GM04504 (cell line): ENCODE measurements at places on chromosomes 3 and 15.

DNA sequence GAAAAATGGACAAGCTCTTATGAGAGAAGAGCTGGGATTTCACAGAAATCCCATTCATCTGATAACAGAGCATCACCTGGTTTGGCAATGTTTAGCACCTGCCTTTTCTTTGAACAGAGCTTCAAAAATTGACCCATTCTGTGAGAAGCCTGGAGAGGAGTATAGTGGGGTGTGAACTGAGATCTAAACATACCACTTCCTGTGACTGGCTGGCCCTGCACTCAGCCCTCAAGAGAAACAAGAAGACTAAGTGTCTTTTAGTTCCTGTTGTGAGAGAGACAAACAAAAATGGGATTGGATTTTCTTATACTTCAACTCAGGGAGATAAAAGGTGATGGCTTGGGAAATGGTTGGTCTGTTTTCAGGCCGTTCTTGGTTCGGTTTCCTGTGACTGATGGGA, 1060.2 kb downstream of the ROBO1 start:
- no peak for DNase-seq

DNA sequence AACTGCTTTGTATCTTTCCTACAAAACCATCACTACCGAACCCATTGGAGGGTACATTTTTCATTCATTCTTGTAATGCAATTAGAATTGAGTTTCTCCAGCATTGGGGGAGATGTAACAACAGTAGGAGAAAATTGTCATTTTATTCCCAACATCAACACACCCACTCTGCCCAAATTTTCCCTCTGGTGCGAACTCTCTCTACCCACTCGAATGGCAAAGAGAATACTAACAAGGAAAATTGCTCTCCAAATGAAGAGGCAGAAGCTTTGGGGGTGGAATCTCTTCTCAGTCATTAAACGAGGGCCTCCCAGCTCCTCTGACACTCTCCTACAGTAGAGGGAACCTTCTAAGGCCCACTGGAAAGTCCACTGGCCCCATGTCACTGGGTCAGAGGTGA, 135.7 kb downstream of the MEGF11 start:
- DNase-seq, result no peak

DNA sequence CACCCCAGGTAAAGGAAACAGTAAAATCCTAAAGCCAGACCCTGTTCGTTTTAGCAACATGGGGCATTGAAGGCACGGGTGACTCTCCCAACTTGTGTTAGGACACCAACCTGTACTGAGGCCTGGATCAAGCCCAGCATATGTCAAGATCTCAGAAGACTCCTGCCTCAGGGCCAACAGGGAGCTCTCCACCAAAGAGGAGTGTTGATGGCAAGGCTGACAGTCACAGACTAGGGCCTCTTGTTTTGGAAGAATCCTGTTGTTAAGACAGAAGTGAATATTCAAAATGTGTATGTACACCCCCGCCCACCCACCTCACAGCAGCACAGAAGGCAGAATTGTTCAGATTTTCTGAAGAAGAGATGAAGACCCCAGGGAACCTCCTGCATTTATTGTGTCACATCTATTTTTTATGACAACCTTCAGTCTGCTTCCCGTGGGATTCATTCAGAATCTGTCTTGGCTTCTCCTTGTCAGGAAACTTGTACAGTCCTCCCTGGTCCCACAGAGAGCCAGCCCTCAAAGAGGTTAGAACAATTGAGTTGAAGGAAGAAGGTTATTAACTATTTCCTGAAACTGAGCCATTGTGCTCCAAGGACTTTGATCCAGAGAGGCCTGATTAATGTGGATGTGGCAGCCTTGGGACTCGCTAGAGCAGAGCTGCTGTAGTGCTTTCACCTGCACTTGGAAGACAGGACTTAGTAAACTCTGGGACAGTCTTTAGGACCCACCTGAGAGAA, 61.7 kb upstream of the PLXNA1 start:
- no peak for DNase-seq

DNA sequence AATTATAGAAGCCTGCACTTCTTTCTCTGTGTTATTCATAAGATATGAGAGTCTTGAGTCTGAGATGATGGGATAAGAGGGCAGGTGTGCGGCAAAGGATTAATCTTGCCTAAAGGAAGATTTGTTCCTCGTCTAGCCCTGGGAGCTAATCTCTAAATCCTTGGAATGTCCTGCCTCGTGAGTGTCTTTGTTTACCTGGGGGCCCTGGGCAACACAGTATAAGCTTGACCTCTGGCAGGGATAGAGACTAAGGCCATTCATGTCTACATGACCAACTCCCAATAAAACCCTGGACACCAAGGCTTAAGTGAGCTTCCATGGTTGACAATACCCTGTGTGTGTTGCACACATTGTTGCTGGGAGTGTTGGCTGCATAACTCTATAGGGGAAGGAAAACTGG, 3.2 kb upstream of the AGBL1 start:
- DNase-seq, result no peak

- no peak for DNase-seq
These were observed 121.1 kb upstream of the PPP2R3A start for GRCh38 chr3:135844386-135844785.

- no peak for DNase-seq
These were observed 180.0 kb upstream of the TGFBR2 start for GRCh38 chr3:30426293-30426993.

DNA sequence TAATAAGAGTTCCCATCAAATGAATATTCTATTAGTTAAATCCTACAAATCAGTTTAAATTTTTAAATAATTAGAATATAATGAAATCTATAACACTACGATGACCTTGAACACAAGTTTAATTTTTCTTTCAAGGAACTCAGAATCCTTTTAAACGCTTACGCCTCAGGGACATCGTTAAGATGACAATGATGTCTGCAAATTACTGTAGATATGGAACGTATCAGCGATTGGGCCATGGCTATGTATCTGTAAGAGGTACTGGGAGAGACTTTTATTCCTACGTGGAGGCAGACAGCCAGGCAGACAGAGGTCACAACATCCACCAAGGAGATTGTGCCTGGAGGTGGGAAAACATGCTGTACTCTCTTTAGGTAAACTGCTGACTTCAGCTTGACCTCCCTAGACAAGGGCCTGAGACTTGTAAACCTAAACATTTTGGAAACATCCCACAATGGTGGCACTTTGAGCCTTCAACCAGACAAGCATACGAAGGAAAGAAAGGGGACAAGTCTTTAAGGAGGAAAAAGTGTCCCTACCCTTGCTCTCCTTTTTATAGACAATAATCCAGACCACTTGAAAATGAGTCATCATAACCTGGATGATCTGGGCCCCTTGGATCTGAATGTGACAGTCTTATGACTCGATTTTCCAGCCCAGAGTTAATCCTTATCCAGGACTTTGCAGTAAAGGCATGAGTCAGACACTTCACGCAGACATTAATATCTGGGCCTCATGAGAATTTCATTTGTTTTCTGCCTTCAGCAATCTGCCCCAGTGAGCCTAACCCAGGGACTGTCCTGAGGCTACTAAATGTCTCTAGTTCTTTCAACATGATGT, 6.8 kb upstream of the LDHAL6B start:
- peak; percentile 44 for DNase-seq

DNA sequence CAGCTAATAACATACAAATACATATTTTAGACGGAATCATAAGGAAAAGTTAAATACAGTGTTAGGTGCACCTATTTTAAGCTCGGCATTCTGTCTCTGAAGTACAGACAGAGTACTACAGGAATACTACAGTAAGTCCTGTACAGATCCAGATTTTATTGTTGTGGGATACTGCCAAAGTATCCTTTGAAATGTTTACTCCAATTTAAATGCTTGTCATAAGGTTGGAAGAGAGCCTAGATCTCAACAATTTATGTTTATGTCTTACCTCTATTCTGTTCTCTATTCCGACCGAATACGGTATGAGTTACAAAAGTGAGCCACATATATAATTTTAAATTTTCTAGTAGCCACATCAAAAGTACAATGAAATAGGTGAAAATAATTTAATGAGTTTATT, 25.3 kb downstream of the PLD1 start:
- no peak for DNase-seq

DNA sequence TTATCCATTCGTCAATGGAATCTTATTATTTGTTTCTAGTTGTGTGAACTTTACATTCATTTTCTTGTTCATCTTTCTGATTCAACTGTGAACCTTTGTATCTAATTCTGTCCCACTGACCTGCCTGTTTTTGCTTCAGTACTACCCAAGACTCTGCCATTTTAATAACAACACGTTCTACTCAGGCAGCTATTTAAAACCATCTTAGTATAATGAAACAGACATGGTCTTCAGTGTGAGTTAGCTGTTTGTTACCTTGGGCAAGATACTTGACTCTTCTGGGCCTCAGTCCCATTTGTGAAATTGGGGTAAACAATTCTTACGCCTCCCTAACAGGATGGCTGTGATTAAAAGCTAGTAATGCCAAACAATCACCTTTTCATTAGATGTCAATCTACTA, 1.6 kb downstream of the BTBD1 start:
- DNase-seq, result no peak

GRCh38 chr3:45974686-45975085, 20.9 kb downstream of the FYCO1 start:
- DNase-seq, result no peak

DNA sequence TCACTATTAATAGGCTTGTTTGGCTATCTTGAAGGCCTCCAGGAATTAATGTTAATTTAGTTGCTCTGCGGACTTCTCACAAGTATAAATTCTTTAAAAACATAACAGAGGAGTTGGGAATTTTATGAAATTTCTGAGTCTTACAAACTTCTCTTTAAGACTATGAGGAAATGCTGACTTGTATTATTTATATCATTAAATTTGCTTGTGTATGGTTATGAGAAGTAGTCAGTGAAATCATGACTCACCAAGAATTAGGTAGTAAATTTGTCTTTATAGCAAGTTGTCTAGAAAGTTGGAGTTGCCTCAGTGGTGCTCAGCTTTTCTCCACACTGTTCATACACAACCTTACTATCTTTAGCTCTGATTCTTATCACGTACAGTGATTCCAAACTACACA, 26.5 kb downstream of the PHLDB2 start:
- DNase-seq, result no peak

DNA sequence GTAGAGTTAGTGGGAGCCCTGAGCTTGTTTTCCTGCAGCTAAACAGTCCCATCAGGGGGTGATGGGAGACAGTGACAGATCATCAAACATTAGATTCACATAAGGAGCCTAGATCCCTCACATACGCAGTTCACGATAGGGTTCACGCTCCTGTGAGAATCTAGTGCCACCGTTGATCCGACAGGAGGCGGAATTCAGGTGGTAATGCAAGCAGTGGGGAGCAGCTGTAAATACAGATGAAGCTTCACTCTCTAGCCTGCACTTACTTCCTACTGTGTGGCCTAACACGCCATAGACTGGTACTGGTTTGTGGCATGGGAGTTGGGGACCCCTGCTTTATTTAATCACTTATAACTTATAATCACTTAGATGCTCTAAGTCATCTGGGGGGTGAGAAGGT, 179.1 kb downstream of the AKAP13 start:
- DNase-seq, result no peak

GRCh38 chr3:149548669-149549065, 74.2 kb downstream of the TM4SF4 start:
- DNase-seq, result no peak

DNA sequence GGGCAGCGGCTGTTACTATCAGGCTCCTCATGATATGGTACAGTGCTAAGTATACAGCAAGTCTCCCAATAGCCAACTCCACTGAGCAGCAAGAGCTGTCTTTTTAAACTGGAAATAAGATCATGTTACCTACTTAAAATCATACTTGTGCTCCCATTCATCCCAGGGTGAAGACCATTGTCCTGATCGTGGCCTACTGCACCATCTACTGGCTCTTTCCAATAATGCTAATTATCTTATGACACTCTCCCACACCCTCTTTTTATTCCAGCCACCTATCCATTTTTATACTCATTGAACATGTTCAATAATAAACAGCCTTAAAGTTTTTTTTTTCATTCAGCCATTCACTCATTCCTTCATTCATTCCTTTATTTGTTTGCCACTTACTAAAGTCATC, 117.7 kb downstream of the GBE1 start:
- peak; percentile 4 for DNase-seq

- DNase-seq, result no peak
These were observed 60.2 kb downstream of the CACNA1D start for GRCh38 chr3:53554559-53555067.

DNA sequence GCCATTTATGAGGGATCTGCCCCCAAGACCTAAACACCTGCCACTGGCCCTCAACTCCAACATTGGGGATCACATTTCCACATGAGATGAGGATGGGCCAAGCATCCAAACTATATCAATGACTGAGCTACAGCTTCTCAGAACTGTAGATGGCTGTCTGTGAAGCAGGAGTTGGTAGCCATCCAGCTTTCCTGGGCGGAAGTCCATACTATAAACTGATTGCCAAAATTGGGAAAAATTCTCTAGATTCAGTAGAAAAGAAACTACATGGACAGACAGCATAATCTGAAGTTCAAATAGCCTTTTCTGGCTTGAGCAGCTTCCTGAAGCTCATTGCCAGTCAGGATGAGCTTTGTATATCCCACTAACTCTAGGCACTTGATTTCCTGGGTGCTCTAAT, 214.7 kb upstream of the ZBTB20 start:
- DNase-seq, result no peak

DNA sequence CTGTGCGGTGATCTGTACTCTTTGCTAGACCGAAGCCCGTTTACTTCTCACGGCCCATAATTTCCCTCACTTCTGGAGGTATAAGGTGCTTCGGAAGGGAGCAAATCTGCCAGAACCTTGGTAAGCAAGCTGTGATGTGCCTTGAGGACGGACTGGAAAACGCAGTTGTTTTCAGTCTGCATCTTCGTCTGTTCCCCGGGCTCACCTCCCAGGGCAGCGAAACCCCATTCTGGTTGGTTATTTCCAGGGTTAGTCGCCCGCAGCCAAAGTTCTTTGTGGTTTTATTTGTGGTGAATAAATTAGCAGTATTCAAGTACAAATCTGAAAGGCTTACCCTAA, 401 bp downstream of the RAMAC start:
- DNase-seq, result peak; percentile 14

GRCh38 chr15:68852461-68852860, 31.8 kb upstream of the ANP32A start:
- no peak for DNase-seq

GRCh38 chr3:15217841-15218267, 11.8 kb downstream of the CAPN7 start:
- no peak for DNase-seq

DNA sequence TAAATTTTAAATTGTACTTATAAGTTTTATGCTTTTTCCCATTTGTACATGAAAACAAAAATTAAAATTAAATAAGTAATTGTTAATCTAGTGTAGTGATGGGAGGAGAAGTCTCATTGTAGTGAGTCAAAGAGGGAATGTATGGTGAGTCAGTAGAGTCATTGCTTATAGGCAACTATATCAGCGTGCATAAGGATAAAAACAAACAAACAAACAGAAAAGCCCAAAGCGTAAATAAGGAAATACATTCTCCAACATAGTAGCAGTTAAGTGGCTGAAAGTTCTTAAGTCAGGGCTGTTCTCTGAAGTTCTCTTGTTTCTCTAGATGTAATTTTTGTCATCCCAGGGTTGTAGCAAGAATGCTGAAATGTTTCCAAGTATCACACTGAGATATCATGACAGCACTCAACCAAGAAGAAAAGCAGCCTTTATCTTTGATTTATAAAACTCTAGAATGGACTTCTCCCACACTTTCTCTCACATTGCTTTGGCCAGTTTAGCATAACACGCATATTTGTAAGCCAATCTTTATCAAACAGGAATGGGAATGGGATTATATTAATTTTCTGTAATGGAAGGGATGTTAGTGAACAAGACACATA, 184.1 kb upstream of the TP63 start:
- DNase-seq, result no peak

- DNase-seq, result no peak
These were observed 189.9 kb downstream of the LPP start for GRCh38 chr3:188343894-188344293.
